ENCODE measurements at places on chromosomes 7 and 10.

DNA sequence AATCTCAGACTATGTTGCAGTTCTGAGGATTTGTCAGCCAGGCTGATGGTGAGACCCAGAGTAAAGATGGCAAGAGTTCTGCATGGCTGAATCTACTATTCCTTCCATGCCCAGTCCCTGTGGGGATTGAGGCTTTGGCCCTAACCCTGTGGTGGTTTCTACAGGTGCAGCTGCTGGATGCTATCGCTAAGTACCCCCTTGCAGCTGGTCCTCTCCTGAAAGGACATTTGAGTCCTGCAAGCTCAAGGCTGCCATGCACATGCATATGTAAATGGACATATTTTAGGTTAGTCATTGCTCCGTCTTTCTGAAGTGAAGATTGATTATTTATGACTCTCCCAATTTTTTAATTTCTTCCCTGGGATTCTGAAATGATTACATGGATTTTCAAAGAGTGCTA lies 1122.2 kb upstream of the CELF2 start:
- no peak for DNase-seq

DNA sequence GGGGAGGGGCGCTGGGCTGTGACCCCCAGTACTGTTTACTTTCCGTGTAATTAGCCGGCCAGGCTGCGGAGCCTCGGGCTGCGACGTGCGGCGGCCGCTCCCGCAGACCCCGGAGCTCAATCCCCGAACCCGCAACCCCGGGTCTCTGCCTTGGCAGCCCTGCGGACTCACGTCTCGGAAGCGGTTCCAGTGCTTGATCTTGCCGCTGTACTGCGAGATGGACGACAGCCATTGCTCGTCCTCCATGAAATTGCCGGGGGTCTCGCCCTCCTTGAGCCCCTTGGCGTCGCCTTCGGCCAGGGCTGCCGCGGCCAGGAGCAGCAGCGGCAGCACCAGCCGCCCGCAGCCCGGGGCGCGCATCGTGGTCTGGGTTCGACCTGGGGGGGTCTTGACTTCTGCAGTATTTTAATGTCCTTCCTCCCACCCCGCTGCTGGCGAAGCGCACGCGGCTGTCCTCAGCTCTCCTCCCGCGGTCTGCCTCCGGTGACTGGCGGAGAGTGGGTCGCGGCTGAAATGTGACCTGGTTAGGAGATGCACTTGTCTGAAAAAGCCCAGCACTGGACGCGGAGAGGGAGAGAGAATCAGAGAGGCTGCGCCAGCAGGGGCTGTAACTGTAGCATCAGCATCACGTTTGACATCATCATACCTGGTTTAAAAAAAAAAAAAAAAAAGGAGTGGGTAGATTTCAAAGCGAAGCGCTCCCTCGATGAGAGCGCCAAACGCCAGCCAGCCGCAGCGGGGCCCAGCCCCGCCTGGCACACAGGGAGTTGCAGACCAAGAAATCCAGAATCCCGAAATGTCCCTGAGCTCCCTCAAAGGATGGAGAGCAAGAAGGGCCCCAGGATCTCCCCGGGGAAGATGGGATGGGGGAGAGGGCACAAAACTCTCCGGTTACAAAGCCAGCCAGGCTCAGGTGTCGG lies at the start of gene SPOCK2:
Gene SPOCK2, minus strand, starts transcription at position 583 of the 920 bp plus-strand sequence. Its CDS starts 223 bp downstream, at position 360.
- DNase-seq: peak; percentile 47

DNA sequence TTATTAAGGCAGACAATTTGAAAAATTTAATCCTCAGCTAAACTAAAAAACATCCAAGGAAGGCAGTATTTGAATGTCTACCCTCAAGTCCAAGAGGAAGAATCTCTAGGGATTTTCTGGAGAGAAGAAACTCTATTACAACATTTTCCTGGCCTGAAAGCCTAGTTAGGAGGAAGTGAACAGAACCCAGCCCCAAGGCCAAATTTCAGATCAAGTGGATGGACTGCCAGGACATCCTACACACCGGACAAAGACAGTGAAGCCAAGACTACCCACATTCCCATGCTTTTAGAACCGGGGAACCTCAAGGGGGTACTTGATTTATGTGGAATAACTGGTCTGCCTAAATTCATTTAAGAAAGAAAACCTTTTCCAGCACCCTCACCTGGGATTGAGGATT lies 108.9 kb upstream of the MEOX2 start:
- no peak for DNase-seq

- no peak for DNase-seq
These were observed 93.9 kb upstream of the PDGFA start for GRCh38 chr7:613442-614140.

GRCh38 chr7:96085953-96086352 lies 235.9 kb downstream of the SLC25A13 start:
- DNase-seq: no peak

GRCh38 chr10:100912013-100912604 lies 654 bp upstream of the SLF2 start:
- no peak for DNase-seq

GRCh38 chr7:28442540-28443420 lies 30.5 kb downstream of the CREB5 start:
- no peak for DNase-seq

GRCh38 chr10:86597306-86597705 lies 57.0 kb upstream of the OPN4 start:
- DNase-seq: no peak

DNA sequence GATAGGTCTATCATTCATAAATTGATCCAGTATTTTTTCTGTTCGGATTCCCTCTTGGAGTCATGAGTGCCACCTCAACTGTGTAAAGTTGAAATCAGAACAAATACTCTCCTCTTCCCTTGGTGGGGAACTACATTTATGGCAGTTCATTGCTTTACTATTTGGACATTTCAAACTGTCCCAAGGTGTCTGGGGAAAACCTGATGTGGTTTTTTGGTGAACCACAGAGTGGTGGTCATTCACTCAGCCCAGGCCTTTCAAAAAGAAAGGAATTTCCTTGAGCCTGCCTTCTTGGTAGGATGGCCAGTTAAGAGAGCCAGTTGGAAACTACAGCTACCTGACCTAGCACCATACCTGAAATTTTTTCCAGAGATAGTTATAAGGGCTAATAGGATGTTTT lies 59.0 kb downstream of the ABCB1 start:
- DNase-seq: no peak

- no peak for DNase-seq
These were observed 127.9 kb downstream of the KMT2C start for GRCh38 chr7:152307902-152308301.

DNA sequence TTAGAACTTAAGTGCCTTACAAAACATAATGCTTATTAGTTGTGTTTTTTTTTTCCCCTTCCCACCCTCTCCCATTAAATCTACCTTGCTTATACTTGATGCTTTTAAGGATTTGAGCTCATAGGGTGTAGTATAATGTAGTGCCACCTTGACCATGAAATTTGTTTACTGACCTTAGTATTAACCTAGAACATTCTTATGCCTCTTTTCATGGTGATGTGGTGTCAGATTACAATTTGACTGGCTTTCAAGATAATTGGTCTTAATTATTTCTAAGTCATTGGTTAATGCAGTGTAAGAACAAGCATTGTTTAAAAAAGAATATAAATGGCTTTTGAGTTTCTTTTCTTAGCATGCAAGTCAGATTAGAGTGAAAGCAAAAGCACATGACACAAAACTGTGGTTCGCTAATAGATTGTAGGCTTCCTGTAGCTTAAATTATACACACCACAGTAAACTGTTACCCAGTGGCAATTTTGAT lies 61.8 kb downstream of the ADD3 start:
- no peak for DNase-seq

GRCh38 chr7:12649348-12649747 lies 38.1 kb upstream of the ARL4A start:
- no peak for DNase-seq

DNA sequence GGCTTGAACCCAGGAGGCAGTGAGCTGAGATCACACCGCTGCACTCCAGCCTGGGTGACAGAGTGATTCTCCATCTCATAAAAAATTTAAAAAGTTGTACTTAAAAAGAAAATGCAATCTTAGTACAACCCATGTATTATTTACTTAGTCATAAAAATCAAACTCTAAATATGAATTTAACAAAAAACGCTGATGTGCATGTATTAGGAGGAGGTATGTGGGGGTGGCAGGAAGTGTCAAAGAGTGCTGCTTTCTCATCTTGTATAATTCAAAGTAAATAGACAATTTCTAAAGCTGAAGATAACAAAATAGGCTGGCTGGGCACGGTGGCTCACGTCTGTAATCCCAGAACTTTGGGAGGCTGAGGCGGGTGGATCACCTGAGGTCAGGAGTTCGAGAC lies 81.0 kb upstream of the NRBF2 start:
- DNase-seq: no peak

DNA sequence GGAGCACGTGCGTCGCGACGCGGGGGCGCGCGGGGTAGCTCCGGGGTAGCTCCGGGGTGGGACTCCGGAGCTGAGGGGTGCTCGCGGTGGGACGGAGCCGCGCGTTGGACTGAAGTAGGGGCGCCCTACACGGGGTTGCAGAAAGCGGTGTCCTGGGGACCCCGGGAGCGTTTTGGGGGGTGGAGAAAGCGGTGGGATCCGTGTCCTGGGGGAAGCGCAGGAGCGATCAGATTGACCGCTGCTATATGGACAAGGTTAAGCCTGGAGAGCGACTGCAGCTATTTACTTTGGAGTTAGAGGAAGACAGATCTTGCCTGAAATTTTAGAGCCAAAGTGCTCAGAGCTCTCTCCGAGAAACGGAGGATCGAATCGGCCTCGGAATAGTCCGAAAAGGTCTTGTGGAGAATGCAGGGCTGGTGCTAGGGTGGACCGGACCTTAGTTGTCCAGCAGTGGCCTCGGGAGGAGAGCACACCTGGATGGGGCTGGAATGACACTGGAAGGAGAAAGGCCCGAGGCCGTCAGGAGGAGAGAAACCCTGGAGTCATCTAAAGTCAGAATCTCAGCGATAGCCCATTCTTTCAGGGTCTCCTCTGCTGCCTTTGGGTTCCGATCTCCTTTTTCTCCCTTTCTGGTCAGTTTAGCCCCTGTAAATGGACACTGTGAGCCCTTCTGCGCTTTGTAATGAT lies 564 bp downstream of the PDSS1 start:
- DNase-seq: no peak

DNA sequence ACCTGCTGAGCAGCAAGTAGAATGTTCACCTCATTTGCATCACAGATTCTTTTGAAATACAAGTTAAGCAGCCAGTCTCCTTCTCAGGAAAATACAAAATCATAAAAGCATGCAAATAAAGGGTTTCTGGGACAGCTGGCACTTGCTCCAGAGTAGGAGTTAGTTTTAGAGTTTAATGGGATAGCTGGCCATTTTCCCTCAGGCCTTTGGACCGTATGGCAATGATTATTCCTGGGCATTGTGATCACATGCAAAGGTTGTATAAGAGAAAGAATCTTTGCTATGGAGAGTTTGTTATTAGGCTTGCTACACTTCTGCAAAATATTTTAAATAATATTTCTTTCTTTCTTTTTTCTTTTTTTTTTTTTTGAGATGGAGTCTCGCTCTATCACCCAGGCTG lies 240.8 kb downstream of the CDK14 start:
- DNase-seq: no peak

DNA sequence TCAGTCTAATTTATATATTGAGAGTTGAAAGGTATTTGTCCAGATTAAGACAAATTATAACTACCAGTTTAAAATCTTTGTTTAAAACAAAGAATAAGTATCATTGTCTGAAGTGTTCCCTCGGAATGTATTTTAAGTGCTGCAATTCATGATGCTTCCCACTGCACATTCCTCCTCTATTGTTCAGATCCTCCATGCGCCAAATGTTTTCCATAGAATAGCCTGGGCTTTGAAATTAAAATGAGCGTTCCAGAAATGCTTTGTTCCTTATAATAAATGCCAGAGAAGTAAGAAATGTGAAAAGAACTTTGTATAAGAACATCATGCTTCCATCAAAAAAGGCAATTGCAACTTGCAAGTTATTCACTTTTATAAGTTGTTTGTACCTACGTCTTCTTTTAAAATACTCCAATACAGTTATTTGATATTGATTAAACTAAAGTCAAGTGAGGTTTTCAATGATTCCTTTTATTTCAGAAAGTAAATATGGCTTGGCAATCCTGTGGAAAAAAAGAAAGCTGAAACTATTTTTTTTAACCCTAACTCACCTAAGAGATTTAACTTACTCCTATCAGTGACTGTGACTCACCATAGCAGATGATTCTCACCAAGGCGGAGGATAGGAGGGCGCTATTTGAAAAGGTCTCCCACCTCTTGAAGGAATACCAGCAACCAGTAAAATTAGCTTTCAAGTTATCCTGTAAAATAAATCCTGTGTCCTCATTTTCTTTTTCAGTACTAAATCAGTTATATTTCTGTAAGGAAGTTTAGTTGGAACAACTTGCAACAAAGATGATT lies 85.8 kb downstream of the CTNNA3 start:
- DNase-seq: no peak

DNA sequence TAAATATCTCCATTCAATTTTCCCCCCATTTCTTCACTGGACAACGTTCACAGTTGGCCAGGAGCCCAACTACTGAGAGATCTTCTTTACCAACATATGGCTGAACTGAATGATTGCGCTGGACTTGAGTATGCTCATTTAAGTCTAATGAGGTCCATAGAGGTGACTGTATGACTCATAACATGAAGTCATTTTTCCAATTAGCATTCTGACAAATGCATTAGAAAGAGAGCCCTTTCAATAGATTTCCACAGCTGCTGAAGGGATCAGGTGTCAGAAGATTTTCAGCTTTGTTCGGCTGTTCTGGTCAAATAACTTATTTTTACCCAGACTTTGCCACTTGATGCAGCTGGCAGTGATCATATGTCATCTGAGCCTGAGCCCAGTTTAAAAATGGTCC lies 438.0 kb downstream of the ETV1 start:
- DNase-seq: no peak

GRCh38 chr10:2414039-2414438 lies 653.3 kb upstream of the PFKP start:
- no peak for DNase-seq

DNA sequence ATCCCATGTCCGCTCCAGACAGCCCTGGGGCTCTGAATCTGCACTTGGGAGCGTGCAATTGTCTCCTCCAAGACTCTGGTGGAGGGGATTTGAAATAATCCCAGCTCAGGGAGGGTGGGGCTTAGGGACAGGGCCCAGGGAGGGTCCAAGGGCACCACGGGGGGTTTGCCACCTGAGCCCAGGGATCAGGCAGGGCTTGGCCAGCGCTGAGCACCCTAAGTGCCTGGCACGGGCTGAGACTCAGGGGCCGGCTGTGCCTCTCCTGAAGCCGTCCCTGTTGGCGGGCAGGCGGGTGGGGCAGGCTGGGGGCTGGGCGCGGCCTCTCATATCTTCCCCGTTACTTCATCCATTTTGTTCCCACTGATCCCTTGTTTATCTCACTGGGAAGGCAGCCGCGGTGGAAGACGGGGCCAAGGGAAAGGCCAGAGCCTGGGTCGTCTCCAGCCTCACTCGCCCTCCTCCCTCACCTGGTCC lies 41.8 kb upstream of the ELN start:
- no peak for DNase-seq

- no peak for DNase-seq
These were observed 122.8 kb downstream of the BAMBI start for GRCh38 chr10:28800144-28800543.

DNA sequence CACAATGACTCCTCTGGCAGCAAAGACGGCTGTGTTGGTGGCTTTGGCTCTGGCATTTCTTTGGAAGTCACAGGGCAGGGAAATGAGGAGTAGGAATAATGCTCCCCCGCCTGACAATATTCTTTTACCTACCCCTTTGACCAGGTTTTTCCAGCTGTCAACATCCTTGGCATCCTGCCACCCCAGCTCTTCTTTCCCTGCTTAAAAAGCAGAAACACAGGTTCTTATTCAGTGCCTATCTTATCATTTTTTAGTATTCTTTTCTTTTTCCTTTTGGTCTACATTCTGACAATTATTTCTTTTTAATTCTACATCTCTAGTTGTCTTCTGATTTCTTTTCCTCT lies 97.7 kb downstream of the CREB5 start:
- no peak for DNase-seq

GRCh38 chr7:95367606-95368005 lies 28.6 kb downstream of the PON3 start:
- DNase-seq: no peak

Measured in activated T-helper 1 cell treated with anti-CD3 and anti-CD28 coated beads, Interleukin-2, amount 50 U/mL, for 16 hours (primary cell).